T-helper 17 cell (primary cell): ENCODE measurements at places on chromosomes 5 and 9.
A peak's percentile ranks its signal among the peaks of the same experiment; 100 is the strongest.

GRCh38 chr9:18018221-18018620, 439.4 kb downstream of the SH3GL2 start:
- no peak for DNase-seq

- DNase-seq: no peak
Measured at GRCh38 chr5:167949435-167949834, 342.0 kb upstream of the WWC1 start.

DNA sequence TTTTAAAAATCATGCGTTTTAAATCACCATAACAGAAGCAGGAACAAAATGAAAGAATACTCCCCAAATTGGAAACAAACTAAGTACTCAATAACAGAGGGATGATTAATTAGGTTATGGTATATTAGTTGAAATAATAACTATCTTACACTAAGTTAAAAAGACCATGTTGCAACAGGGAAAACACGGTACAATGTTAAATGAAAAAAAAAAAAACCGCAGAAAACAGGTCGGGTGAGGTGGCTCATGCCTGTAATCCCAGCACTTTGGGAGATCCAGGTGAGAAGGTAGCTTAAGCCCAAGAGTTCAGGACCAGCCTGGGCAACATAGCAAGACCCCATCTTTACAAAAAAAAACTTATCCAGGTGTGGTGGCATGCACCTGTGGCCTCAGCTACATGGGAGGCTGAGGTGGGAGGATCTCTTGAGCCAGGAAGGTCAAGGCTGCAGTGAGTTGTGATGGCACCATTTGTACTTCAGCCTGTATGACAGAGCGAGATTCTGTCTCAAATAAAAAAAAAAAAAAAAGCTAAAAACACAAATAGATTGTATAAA, 2.4 kb upstream of the PTPN3 start:
- no peak for DNase-seq

GRCh38 chr5:157459715-157460599, at the start of gene NIPAL4:
Gene NIPAL4 (plus strand): TSS chr5:157460213. CDS start chr5:157460321, 108 bp downstream.
- DNase-seq: no peak

DNA sequence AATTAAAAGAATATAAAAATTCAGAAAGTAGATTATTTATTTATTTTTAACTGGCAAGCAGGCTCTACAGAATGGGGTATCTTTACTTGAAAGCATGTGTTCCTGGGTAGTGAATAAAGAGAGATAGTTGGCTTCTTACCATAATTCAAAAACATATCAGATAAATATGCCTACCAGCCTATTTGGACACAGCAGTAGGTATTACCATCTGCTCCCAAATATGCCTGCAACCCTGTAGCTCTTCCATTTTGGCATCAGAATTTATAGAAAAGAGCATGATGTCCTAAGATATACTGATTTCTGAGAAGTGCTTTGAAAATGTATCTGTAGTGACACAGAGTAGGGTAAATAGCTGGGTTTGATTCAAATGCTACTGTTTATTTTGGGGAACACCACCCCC, 1300.5 kb upstream of the DMAC1 start:
- no peak for DNase-seq

DNA sequence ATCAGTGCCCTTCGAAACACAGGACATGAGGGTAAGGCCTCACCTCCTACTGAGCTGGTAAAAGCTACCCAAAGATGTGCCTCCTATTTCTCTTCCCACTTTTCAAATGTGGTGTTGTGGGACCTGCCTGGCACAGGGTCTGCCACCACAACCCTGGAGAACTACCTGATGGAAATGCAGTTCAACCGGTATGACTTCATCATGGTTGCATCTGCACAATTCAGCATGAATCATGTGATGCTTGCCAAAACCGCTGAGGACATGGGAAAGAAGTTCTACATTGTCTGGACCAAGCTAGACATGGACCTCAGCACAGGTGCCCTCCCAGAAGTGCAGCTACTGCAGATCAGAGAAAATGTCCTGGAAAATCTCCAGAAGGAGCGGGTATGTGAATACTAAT, 1.9 kb downstream of the IRGM start:
- no peak for DNase-seq

GRCh38 chr9:126743041-126743440, 61.8 kb upstream of the ZBTB43 start:
- no peak for DNase-seq

DNA sequence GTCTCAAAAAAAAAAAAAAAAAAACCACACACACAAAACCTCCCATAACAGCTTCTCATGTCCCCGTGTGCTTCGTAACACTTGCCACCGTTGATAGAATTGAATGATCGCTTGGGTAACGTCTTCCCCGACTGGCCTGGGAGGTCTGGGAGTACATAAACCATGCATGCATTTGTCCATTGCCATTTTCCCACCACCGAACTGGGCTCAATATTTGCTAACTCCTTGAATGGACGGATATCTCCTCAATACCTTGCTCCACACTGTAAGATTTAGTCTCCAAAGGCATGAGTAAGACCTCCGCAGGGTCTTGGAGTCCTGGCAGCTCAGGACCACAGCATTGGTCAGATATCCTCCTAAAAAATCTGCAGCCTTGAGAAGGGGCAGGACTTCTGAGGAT, 3.2 kb upstream of the P4HA2 start:
- no peak for DNase-seq

GRCh38 chr5:122775550-122776542, 966 bp downstream of the SNX2 start:
- DNase-seq: peak; percentile 10

GRCh38 chr5:77773734-77774280, 2.3 kb downstream of the TBCA start:
- no peak for DNase-seq

DNA sequence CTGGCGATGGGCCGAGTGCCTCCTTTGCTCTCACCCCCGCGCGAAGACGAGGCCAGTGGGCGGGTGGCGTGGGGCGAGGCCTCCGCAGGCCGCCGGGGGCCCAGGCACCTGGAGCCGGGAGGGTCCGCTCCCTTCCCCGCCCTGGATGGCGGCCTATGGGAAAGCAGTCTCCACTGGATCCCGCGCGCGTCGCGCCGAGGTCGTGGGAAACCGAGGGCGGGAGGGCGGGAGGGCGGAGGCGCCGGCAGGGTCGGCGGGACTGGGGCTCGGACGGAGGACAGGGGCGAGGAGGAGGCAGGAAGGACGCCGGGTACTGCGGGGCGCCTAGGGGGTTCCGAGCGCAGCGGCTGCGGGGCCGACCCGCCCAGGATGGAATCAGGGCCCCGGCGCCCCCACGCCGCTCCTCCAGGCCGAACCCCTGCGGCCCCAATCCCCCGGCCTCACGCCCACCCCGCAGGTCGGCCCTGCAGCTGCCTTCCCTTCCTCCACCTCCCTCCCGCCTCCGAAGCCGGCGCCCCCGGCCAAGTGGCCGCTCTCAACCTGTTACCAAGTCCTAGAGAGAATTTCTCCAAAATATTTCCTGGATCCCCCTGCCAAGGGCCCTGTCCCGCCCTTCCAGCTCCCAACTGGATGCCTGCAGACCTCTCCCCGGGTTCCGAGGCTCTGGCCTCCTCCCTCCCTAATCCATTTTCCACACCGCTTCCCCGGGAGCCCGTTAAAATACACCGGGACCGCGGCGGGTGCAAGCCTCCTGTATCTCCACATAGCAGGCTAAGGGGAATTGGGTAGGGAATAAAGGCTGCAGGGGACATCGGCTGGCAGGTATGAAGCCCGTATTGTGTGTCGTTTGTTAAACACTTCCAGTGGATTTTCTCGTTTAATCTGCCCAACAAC, 146.3 kb downstream of the ERCC6L2 start:
- DNase-seq: no peak

DNA sequence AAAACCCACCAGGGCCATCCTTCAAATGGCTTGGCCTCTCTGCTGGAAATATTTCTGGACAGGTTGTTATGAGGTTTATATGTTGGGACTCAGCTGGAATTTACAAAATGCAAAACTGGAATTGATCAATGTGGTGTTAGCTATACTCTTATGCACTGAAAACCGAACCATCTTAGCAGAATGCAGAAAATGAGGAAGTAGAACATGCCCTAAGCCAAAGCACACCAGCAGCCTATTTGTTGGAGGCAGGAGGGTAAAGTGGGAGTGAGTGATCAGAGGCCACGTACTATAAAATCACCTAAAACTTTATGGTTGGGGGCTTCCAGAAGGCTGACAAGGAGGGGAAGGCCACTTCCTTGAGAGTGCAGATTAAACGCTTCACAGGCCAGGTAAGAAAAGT, 63.6 kb upstream of the C5orf63 start:
- no peak for DNase-seq

DNA sequence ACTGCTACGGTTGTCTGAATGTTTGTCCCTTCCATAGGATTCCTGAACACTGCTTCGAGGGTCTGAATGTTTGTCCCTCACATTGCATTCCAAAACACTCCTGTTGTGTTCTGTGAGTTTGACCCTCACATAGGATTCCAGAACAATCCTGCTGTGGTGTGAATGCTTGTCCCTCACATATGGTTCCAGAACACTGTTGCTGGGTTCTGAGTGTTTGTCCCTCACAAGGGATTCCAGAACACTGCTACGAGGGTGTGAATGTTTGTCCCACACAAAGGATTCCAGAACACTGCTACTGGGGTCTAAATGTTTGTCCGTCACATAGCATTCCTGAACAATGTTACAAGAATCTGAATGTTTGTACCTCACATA, 201.2 kb downstream of the FOXD4L6 start:
- DNase-seq: no peak

GRCh38 chr5:177402271-177403043, 2.0 kb upstream of the PFN3 start:
- DNase-seq: peak; percentile 49

- peak; percentile 77 for DNase-seq
Measured at GRCh38 chr9:137114613-137115393, at the start of gene DPP7. Gene DPP7 (minus strand): TSS chr9:137114733. CDS start chr9:137114713, 20 bp downstream.

GRCh38 chr5:157903117-157903450, 44.1 kb upstream of the CLINT1 start:
- DNase-seq: no peak

GRCh38 chr9:98657897-98658296, 50.8 kb downstream of the GABBR2 start:
- DNase-seq: no peak

DNA sequence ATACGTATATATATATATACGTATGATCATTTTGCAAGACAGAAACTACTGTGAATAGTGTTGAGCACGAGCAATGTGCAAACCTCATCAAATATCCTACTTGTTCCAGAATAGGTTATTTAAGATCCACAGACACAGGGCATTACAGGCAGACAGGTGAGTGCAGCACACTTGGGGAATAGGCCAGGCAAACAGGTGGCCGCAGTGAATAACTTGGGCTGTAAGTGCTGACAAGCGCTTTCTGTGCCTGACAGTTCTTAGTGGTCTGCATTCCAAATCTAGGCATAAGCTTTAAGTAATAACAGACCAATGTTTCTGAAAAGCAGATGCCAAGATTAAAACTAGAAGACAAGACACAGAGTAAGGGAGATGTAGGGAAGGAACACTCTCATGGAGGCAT, 77.9 kb downstream of the LHFPL2 start:
- no peak for DNase-seq

GRCh38 chr9:98583417-98583816, 125.3 kb downstream of the GABBR2 start:
- no peak for DNase-seq

DNA sequence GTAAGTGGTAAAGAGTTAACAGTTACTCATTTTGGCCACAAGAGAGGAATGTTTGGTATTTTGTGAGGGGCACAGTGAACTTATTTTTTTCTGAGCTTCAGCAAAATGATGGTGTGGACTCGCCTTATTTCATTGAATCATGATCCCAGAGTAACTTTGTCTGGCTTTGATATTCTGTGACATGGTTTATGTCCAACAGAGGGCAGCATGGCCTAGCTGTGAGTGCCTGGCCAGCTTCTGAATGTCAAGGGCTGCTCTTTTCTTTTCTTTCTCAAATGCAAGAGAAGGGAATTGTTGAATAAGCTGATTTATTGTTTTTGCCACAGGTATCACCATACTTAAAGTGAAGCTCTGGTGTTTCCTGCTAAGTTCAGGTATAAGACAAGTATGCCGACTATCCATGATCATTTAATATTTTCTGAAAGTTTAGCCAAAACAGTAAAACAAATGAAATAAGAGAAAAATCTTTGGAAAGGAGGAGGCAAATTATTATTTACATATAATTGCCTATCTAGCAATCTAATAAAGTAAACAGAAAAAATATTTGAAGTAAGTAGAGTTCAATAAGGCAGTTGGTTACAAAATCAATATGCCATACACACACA, 31.7 kb downstream of the MRPL22 start:
- DNase-seq: no peak

DNA sequence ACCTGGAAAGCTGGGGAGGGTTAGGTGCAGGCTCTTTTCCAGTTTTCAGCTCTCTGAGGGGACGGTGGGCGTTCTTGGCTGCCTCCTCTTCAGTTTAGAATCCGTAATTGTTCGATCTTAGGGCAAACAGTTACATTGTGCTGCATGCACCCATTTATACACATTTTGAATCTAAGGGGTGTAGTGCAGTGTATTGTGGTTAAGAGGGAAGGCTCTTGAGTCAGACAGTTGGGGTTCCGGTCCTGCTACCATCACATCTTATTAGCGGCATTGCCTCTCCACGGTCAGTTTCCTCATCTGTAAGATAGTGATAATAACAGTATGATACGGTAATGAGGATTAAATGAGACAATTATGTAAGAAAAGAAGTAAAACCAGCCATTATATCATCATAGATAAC, 625 bp downstream of the EXOSC2 start:
- DNase-seq: no peak

DNA sequence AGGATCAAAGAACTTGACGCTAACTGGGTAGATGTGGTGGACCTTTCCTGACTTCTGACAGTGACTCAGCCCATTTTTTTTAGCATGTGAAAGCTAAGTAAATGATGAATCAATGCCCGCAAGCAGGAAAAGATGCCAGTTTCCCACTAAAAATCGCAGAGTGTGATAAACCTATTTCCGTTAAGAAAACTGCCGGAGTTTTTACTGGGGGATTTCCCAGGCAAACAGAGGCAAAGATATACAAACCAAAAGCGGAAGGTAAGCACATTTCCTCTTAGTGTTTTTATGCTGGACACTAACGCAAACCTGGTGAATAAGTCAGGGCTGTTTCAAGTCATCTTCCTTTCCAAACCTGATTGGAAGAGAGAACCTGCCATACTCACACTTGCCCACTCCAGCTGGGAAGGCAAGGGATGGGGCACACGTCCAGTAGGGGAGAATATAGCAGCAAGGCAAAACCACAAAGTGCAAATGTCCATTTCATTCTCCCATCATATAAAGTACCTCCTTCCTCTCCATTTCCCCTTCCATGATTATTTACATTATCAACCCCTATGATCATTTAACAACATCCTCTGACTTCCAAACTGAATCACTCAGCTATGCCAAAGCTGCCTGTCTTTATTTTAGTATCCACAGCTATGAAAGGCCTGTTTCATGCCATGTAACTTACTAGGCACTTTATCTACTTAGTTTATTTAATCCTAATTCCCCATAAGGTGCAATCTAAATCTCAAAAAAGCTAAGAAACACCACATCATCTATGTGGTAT, 349.7 kb upstream of the RFX3 start:
- DNase-seq: no peak

GRCh38 chr9:114164191-114164794, 9.0 kb downstream of the COL27A1 start:
- DNase-seq: no peak

- no peak for DNase-seq
Measured at GRCh38 chr5:102638912-102639652, 116.0 kb upstream of the PAM start.

GRCh38 chr9:105392531-105392930, 55.3 kb upstream of the FSD1L start:
- no peak for DNase-seq
